ENCODE measurements at places on chromosomes 5 and 9.

GRCh38 chr5:81789033-81789432 lies 38.1 kb upstream of the SSBP2 start:
- DNase-seq, result no peak

GRCh38 chr5:116482394-116482793 lies 92.2 kb downstream of the SEMA6A start:
- DNase-seq, result no peak

DNA sequence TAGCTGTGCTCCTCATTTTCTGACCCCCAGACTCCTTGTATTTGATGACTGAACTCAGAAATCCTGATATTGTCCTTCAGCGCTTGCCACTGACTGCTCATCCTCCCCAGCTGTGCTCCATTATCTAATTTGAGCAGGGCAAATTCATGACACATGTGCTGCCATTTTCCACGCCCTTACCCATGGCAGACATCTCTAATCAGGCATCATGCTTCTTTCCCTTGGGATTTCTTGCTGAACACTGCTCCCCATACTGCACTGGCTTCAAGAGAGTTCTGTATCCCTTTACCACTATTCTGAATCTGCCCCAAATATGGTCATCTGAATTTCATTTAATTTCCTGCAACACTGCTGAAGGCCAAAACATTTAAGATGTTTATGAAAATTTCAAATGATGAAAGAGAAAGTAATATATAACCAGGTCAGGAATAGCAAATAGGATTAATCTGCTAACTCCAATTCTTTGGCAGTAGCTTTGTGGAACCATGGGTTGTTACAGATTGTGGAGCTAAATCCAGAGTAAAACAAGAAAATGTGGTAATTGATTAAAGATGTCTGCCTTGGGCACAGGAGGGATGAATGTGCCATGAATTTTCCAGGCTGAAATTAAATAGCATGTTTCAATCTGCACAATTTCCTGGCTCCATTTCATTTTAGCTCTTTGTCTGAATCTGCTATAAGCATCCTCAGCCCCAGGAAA lies 93.6 kb downstream of the CYFIP2 start:
- DNase-seq, result no peak

DNA sequence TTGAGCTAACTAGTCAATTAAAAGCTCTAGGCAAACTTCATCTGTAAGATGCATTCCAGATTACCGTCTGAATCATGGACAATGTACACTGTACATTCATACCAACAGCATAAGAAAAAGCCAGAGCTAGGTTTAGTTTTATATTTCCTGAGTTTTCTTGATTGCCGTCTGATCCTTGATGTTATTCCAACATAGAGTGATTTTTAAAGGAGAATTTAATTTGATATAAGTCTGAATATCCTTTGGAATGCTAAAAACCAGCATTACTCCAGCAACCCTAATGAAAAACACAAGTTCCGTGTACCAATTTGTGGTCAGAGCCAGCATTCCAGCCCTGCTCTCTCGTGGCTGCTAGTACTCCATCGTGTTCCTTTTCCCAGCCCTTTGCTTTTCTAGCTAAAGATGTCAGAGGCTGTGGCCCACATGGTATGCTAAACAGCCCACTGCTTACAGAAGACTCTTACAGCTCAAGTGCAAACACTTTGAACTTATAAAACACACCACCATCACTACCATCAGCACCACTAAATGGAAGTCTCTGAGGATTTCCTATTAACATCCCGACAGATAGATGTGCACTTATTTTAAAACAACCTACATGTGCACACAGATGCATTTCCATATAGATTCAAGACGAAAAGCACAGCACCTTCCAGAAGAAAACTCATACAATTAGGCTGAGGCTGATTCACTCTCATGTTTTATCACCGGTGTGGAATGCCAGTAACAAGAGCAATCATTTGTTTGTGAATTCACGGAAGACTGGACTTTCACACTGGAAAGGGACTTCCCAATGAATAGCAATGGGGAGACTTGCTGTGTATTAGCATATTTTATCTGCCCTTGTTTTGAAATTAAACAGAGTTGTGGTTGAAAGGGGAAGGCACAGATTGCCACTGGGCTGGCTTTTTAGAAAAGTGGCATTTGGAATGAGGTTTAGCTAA lies 246.9 kb upstream of the GAS1 start:
- no peak for DNase-seq

GRCh38 chr5:178859625-178860521 lies at the start of gene ZNF354B:
ZNF354B (plus strand) TSS chr5:178859953; CDS start chr5:178861048, 1,095 bp downstream.
- no peak for DNase-seq

GRCh38 chr9:16705111-16705604 lies 165.3 kb downstream of the BNC2 start:
- no peak for DNase-seq

GRCh38 chr9:31210978-31211570 lies 1173.4 kb upstream of the ACO1 start:
- no peak for DNase-seq

DNA sequence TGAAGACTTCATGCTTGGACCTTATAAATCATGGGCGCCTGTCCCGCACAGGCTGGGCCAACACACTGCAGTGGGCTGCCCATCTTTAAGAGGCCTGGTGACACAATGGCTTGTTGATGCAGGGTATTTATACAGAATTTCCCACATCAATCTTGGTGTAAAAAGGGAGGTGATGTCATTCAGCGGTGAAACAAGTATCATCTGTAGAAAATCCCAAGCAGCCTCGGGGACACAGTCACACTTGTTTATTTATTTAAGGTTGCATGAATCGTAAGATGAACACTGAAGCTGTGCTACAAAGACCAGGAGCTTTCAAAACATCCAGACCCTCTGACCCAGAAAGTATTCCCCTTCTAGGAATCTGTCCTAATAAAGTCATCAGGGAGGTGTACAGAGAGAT lies 40.5 kb downstream of the SMIM23 start:
- no peak for DNase-seq

DNA sequence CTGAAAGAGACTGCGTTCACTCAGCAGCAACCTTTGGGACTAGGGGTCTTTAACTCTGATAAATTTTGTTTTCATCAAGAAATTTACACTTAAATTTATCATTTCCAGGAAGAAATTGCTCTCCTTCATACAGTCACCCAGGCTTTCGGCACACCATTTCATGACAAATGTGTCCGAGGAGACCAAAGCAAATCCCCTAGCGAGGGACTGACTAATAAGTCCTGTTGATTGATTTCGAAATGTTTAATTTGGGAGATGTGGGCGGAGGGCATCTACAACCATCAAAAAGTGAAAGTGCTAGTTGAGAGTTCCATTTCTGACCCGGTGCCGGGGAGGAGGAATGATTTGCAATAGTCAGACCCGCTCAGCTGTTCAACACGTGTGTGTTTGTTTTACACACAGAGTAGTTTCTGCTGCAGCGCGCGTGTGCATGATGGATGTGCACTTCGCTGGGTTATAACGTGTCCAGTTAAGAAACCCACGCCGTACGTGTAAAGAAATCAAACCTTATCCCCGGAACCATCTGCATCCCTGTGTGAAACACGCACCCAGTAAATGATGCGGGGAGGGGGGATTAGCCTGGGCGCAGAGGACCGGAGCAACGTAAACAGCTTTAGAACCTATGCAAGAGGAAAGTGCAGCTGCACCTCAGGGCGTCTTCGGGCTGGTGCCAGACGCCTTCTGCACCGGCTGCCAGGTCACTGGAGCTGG lies 845 bp upstream of the NR4A3 start:
- peak; percentile 97 for DNase-seq

DNA sequence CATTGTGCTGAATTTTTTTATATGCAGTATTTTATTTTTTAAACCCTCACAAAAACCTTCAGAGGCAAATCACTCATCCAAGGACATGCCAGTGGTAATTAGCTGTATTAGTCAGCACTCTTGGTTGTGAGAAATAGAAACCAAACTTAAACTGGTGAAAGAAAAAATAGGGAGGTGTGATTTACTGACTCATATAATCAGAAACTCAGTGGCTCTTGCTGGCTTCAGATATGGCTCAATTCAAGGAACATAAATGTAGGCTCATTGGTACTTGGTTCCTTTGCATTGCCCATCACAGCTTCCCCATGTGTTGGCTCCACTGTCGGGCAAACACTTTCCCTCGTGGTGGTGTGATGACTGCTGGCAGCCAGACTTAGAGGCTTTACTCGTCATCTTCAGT lies 497.2 kb downstream of the MAT2B start:
- DNase-seq, result no peak

GRCh38 chr5:23727271-23727670 lies 219.9 kb downstream of the PRDM9 start:
- no peak for DNase-seq

GRCh38 chr9:69412741-69413150 lies 87.7 kb downstream of the ENTREP1 start:
- no peak for DNase-seq

DNA sequence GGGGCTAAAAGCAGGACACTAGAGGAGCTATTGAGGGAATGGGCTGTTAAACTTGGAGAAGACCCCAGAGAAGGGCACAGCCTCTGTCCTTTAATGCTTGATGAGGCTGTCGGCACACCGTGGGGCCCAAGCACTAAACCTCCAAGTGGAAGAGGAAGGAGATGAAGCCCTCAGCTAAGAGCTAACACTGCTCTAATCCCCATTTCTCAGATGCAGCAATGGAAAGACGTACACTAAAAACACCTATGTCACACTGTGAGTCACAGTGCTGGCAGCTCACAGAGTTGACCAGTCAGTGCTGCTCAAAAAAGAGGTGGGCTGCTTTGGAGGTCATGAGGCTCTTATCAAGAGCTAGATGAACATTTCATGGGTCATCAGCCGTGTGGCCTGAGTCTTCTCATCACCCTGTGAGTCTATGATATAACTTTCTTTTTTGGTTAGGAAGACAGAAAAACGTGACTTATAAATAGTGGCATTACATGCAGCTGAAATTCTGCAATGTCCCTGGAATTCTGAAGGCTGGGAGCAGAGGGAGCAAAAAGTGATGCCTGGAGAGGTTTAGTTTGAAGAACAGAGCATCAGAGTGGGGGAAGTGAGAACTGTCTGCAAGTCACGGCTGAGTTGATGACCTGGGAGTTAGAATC lies 21.5 kb downstream of the TNFSF8 start:
- DNase-seq, result no peak

DNA sequence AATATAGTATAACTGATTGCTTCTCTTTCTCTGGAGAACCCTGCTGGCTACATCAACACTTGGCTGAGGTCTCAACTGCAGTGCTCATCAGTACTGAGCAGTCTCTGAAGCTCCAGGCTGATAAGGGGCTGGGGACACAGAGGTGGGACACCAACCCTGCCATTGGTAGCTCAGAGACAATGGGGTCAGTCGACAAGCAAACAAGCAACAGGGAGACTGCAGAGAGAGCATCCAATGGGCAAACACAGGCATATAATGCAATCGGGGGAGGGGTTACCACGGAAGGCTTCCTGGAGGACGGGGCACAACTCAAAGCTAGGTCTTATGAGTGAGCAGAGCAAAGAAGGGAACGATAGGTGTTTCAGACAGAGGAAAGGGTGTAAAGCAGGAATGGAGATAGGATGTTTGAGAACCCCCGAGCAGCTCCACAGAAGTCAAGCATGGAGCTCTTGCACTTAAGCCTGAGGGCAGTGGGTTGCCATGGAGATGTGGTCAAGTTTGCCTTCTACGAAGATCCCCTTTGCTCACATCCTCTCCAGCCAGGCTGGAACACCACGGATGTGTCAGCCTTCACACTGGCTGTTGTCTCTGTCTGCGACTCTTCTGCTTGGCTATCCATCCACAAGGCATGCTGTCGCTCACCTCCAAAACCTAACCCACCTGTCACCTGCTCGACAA lies 21.5 kb upstream of the AKNA start:
- no peak for DNase-seq

DNA sequence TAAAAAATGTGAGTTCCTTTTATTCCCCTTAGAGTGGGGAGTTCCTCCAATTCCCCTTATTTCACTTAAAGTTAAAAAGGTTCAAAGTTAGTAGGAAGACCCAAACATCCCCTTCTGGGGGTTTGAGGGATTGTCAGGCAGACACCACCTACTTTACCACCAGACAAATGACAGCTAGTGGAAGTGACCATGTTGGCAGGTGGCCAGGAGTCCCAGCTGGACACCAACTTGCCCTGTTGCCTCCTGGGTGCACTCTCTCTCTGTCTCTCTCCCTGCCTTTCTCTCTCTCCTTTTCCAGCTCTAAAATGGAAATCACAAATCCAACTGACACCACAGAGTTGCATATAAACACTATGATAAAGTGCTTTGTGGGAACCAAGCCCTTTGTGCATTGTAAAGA lies 307.7 kb upstream of the TLE4 start:
- DNase-seq, result no peak

GRCh38 chr5:75341934-75342333 lies 4.9 kb downstream of the HMGCR start:
- no peak for DNase-seq

DNA sequence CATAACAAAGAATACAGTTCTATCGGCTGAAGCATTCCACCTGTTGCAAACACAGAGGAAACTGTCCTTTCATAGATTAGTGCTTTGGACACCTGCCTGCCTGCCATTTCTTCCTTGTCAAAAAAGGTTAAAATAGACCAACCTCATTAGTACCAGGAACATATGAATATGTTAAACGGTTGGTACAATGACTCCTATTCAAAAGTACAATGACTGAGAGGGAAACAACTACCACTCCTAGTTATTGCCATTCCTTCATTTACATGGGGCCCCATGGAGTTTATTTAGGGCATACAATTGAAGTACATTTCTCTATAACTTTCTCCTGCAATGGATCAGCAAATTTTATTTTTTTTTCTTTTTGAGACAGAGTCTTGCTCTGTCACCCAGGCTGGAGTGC lies 77.4 kb upstream of the PIP5K1B start:
- DNase-seq, result no peak

DNA sequence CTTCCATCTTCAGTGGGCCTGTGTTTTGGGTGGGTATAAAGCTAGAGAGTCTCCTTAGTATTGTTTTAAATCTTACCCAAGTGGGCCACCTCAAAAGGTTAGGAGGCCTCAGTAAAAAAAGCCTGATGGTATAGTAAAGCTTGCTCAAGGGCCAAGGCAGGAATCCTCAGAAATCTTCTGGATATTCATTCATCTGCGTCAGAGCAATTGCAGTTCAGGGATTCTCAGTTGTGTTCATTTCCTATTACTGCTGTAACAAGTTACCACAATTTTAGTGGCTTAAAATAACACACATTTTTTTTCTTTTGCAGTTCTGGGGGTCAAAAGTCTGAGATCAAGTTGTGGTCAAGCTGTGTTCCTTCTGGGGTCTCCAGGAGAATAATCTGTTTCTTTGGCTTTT lies 985.5 kb downstream of the TLE4 start:
- no peak for DNase-seq

GRCh38 chr9:4836676-4837075 lies 43.9 kb downstream of the RCL1 start:
- DNase-seq, result no peak

GRCh38 chr5:171336521-171337209 lies 27.6 kb downstream of the TLX3 start:
- DNase-seq, result no peak

- DNase-seq, result no peak
These were observed 8.0 kb downstream of the PDGFRB start for GRCh38 chr5:150147670-150148069.

GRCh38 chr5:128472919-128473318 lies 65.1 kb downstream of the FBN2 start:
- no peak for DNase-seq
